ENCODE measurements at places on chromosomes 6 and 20.

GRCh38 chr6:13593103-13593502 lies 18.7 kb downstream of the SIRT5 start:
- no peak for DNase-seq

DNA sequence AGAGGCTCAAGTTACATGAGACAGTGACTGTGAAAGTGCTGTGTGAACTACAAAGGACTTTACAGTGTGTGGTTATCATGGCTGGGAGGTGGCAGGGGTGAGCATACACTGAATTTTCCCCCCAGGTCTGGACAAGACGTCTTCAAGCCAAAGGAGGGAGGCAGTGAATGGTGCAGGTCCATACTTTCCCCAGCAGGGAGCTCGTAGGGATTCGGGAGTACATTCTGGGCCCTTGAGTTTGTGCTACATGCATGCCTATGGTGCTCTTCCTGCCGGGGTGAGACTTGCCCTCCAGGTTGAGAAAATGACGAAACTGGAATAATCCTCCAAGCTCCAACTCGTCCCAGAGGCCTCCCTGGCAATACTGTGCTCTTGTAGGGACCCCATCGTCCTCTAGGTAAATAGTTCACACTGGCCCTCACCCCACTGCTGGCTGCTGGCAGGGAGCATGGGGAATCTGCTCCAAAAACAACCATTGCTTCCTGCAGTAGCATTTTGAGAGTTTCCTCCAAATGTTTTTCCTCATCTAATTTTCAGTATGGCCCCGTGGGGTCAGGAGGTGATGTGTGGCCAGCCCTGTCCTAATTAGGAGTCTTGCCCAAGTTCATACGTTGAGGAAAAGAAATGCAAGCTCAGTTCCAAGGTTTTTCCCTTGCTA lies 57.6 kb downstream of the ZNF831 start:
- DNase-seq = no peak

DNA sequence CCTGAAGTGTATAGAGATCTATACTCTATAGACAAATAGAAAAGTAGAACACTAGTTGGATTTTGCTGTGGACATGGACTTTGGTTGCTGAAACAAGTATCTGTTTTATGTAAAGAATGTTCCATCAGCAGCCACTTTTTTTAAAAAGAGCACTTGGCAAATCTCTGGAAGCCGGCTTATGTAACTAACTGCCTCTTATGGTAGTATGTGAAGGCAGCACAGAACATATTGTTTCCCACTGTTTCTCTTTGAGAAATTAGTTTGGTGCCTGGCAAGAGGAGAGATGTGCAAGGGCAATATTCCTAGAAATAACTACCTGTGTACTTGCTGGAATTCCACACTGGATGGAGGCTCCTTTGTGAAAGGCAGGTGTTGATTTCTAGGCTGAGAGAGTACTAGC lies 242.3 kb upstream of the PREP start:
- no peak for DNase-seq

DNA sequence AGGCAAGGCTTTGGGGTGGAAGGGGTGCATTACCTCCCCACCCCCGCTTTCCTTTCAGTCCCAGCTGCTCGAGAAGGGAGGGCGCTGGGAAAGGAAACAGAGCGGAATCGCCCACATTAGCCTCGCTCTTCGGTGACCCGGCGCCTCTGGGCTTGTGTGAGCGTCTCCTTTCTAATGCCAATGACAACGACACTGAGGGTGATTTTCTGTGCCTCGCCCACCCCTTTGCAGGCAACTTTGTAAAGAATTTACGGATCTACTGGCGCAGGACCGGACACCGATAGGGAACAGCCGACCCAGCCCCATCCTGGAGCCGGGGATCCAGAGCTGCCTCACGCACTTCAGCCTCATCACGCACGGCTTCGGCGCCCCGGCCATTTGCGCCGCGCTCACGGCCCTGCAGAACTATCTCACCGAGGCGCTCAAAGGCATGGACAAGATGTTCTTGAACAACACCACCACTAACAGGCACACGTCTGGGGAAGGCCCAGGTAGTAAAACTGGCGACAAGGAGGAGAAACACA lies 24.3 kb downstream of the TFAP2B start:
- DNase-seq = no peak

DNA sequence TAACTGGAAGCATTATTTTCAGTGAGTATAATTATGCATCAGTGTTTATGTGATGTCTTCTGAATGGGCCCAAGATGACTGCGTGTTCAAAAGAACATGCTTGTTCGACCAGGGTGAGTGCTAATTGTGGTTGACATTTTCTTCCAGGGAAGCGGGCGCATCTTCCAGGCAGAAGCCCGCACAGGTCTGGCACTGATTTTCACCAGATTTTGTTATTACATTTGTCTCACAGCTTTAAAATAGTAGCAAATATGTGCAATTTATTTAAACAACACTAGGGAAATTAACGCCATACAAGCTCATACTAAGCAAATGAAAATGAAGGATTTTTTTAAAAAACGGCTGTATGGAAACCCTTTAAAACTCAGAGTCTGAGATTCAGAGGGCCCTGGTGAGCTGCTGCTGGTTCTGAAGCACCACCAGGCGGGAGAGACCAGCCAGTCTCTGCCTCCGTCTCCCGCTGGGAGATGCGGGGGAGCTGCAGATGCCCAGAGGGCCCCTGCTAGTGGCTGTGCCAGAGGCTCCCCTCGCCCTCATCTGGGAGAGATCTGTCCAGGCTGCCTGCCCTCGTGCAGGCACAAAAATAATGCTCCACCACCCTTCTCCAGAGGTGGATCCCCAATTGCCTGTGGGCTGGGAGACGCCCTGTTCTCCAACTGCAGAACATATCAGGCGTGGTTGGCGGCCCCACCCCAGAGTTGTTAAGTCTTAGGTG lies 297.0 kb downstream of the TAF4 start:
- DNase-seq = no peak

- no peak for DNase-seq
Measured at GRCh38 chr6:169428532-169428931, 174.9 kb upstream of the THBS2 start.

GRCh38 chr20:20031790-20032189 lies 14.6 kb downstream of the NAA20 start:
- no peak for DNase-seq

- no peak for DNase-seq
Measured at GRCh38 chr20:57616143-57616951, 3.9 kb downstream of the ZBP1 start.

DNA sequence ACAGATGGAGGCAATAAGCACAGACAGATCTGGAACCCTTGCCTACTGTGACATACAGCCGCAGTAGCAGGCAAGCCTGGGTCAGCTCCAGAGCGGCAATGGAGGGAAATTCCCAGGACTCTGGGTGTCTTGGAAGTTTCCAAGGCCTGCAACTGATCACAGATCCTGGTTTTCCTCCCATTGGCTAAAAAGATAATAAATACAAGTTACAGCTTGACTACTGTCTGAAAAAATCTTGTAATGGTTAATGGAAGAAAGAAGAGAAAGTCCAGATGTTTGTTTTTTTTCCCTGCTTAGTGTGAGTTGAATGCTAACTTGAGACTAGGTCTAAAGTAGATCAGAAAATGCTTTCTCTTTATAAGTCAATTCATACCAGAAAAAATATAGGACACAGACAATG lies 307.6 kb downstream of the ALDH8A1 start:
- no peak for DNase-seq

DNA sequence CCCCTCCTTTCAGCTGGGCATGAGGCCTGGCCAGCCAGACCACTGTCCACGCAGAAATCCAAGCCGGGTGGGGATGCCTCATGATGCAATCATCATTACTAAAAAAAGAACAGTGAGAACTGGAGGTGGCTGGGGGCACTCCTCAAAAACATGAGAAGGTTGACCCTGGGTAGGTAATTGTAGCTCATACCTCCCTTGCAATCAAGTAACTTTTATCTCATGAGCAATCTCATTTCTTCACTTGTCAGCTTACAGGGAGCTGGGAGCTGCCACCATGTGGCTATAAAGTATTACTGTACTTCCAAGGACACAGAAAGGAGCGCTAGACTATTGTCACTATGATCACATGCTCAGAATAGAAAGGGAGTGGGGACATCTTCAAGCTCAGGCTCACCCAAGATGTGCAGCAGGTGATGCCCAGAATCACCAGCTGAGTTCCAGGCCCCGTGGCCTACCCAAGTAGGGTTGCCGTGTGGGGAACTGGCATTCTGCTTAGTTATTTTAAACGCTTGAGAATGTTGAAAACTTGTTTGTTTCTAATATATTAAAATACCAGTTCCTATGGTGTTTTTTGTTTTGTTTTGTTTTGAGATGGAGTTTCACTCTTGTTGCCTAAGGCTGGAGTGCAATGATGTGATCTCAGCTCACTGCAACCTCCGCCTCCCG lies 3.0 kb upstream of the CDH26 start:
- DNase-seq = no peak

DNA sequence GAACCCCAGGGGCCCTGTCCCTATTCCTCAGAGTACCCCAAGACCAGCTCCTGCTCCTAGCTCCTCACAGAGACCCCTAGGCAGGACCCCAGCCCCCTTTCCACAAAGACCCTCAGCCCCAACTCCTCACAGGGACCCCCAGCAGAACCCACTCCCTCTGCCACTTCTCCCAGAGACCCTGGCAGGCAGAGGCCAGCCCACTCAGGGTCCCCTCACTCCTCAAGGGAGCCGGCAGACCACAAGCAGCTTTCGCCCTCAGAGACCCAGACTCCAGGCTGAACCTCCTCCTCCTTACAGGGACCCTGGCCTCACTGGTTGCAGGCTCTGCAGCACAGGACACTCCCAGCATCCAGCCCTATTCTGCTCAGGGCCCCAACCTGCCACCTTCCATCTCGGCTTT lies 575 bp downstream of the SLC44A4 start:
- no peak for DNase-seq

DNA sequence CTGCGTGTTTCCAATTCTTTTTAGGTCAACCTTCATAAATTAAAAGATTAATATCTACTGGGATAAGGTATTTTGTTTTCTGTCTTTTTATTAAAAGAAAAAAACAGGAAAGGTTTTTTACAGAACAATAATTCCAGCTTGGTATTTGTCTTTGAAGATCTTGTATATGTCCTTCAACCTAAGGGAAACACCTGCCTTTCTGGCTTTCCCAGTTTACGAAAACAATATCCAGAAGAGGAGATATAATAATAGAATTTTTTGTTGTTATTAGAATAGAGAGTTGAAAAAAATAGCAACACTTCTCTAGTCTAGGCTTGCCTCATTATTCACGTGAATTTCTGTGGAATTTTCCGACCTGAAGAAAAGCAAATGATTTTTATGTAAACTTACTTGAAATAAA lies 37.9 kb upstream of the CCN2 start:
- no peak for DNase-seq

Data from T-helper 17 cell (primary cell).